ENCODE measurements at places on chromosomes 7 and 10.

DNA sequence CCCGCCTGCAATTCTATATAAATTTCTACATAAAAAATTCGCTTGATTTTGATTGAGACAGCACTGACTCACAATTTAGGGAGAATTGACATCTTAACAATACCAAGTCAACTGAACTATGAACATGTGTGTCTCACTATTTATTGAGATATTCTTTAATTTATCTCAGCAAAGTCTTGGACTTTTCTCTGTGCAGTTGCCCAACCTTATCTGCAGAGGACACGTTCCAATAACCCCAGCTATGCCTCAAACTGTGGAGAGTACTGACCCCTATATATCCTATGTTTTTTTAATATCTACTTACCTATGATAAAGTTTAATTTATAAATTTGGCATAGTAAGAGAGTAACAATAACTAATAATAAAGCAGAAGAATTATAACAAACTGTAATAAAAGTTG, 69.4 kb upstream of the PIP4K2A start:
- peak; percentile 8 for DNase-seq

GRCh38 chr7:107387128-107387527, 82.7 kb upstream of the GPR22 start:
- DNase-seq = peak; percentile 62

DNA sequence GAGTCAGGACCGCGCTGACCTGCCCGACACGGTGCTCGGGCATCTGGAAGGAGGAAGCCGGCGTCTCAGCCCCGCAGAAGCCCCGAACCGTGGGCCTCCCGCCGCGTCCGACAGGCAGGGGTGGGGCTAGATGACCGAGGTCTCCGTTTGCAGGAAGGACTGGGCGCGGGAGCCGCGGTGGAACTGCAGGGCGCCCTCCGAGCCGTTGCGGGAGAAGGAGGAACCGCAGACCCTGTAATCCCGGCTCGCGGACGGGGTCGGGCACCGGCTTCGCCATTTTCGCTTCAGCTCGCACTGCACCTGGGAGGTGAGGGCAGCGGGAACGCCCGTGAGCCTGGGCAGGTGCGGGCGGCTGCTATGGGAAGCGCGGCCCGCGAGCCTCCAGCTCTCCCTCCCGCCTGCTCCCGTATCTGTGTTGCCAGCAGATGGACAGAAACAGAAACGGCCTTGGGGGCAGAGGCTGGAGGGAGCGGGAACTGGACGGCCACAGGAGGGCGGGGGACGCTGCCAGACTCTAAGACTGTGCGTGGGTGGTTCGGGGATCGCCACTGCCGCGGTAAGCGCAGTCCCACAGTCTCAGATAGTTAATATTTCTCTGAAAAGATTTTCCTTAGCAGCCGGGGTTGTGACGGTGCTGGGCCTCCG, 114.1 kb downstream of the VIPR2 start:
- peak; percentile 64 for DNase-seq

DNA sequence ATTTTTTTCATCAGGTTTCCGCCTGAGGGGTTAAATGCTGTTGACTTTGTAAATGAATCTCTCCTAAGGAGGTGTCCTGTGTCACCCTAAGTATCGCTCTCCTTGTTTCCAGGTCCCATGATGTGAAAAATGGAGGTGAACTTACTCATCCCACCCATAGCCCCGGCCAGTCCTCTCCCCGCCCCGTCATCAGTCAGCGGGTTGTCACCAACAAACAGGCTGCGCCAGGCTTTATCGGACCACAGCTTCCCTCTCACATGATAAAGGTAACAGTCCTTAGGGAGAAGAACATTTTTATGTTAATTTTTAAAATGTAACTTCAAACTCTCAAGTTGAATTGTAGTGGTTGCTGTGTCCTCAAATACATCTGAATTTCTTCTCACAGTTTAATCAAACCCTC, 116.5 kb downstream of the ANKRD61 start:
- DNase-seq = no peak

- no peak for DNase-seq
Measured at GRCh38 chr7:2114052-2114451, 118.7 kb downstream of the MAD1L1 start.

- peak; percentile 41 for DNase-seq
Measured at GRCh38 chr7:139703487-139704307, 74.1 kb downstream of the HIPK2 start.

GRCh38 chr10:70584909-70585544, 17.5 kb downstream of the PRF1 start:
- DNase-seq = peak; percentile 86

DNA sequence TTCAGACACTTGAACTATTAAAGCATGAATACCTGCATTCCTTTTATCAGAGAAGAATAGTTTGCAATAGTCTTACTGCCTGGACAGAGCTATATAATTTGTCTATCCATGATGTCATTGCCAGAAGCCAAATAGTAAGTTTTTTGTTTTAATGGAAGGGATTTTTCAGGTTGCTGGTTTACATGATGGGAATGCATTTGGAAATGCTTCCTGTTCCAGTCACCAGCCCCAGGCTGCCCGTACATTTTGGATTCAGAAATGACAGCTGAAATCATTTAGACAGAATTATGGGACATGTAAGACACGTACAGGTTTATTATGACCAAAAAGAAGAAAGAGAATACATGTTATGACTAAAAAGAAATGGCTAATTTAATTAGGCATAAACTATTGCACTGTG, 293.1 kb downstream of the CDK14 start:
- DNase-seq = no peak

- DNase-seq = peak; percentile 67
Measured at GRCh38 chr7:85471740-85472139, 284.9 kb upstream of the SEMA3D start.

DNA sequence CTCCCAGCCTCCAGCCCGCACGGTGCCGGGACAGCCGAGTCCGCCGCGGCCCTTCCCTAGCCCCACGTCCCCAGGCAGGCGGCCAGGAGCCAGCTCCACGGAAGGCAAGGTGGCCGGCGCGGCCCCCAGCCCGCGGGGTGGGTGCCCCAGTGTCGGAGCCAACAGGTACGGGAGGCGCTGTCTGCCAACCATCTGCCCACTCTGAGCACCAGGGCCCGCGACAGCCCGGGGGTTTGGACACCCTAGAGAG, 75.8 kb downstream of the CALN1 start:
- DNase-seq = no peak

DNA sequence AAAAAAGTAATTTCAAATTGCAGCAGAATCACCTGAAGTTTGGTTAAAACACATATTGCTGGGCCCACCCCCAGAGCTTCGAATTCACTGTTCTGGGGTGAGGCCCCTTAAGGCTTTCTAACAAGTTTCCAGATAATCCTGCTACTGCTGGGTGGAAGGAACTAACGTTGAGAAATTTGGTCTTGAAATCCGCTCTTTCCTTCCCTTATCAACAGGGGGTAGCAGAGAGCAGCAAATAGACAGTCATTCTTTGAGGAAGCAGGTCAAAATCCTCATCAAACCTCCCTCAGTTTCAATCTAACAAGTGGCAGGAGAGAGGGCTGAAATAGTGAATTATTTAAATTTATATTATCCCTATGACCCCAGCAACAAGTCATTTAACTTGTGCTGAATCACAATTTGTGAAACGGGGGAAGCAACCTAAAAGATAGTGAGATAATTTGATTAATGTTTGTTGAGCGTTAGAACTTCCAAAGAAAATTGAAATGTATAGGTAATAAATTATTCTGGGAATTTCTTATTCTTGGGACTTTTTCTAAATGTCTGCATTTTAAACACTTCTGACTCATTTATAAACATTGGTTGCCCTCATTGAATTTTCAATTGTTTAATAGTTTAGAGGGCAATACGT, 21.7 kb upstream of the MALSU1 start:
- DNase-seq = peak; percentile 92

GRCh38 chr10:3867454-3868270, 82.7 kb upstream of the KLF6 start:
- no peak for DNase-seq

GRCh38 chr7:117445206-117445605, 17.9 kb upstream of the ASZ1 start:
- no peak for DNase-seq

DNA sequence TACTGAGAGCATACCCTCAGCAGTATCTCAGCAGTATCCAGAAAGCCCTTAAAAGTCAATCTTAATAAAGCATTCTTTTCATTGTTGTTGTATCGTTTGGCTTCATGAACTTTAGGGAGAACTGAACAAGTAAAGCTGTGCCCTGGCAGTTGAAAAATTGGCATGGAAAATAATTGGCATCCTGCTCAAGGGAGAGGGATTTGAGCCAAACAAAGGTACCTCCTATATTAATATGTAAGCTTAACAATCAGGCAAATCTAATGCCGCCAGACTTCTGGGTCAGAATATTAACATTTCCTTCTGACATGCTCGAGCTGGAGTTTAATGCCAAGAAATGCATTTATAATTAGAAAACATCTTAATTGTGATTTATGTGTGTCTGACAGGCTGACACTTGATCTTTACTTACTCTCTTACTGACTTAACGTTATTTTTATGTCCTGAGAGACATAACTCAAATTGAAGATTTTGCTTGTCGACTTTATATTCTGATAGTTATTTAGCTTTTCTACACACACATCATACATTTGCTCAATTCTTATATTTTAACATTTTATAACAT, 42.1 kb upstream of the PCDH15 start:
- no peak for DNase-seq

- DNase-seq = no peak
Measured at GRCh38 chr7:106424476-106425016, 139.8 kb upstream of the NAMPT start.

GRCh38 chr10:4127518-4128315, 342.7 kb upstream of the KLF6 start:
- peak; percentile 76 for DNase-seq

DNA sequence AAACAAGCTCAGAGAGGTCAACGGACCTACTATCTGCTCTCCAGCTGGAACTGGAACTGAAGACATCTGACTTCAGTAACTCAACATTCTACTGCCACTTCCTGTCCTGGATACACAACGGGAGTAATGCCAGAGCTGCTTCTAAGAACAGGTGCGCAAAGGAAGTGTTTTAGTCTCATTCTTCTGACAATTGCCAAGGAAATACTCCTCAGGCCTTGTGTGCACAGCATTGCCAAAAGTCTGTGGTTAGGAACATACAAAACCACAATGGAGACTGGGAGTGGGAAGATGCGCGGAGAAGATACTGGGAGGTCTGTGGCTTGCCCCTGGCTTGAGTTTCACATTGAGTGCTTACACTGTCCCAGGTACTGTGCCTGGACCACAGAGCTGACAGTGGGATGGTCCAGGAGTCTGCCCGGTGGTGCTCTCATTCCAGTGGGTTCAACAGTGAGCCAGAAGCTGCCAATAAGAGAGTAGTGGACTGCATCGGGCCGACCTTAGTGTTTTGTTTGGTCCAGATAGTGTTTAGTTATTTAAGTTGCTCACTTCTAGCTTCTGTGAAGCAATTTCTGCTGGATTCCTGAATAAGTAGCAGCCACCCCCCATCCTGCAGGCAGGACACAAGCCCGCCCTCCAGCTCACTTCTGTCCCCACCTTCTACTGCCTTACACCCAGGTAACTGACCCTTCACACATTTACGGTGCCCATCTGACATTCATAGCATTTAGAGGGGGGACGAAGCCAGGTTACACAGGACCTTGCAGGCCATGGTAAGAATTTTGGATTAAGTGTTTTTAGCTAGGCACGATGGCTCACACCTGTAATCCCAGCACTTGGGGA, 10.3 kb downstream of the TBL2 start:
- no peak for DNase-seq

- DNase-seq = no peak
Measured at GRCh38 chr7:100107125-100107737, 5.8 kb downstream of the AP4M1 start.

GRCh38 chr10:64732372-64732957, 1211.3 kb downstream of the REEP3 start:
- peak; percentile 34 for DNase-seq

- peak; percentile 21 for DNase-seq
Measured at GRCh38 chr7:132964876-132965275, 117.0 kb downstream of the CHCHD3 start.

Measured in hematopoietic multipotent progenitor cell treated with erythropoietin and hydrocortisone succinate and interleukin-3 and kit ligand, for 4 days (in vitro differentiated cells).